ENCODE measurements at places on chromosomes 11 and 22. TPM values are rescaled to one million over a fixed set of nuclear protein-coding genes. Genes with fewer than 3 reads are reported as not detected.
A peak's percentile ranks its signal among the peaks of the same experiment; 100 is the strongest.

UBQLN3 gene
- 0.13 TPM for total RNA-seq

- peaks cover 2% of the 10 kb centered on the region for H3K27me3 ChIP-seq
- H3K27ac ChIP-seq: peak overlapping the region; percentile 97
- peaks cover 7% of the 10 kb centered on the region for H3K4me1 ChIP-seq
Observed at GRCh38 chr11:120337355-120338106, 1.3 kb downstream of the ARHGEF12 start.

GRCh38 chr11:130323452-130324450 is 9.0 kb upstream of the ZBTB44 start:
- H3K4me3 ChIP-seq: no peak overlapping the region
- H3K27me3 ChIP-seq: no peaks in the 10 kb centered on the region
- no peaks in the 10 kb centered on the region for H3K4me1 ChIP-seq
- no peaks in the 10 kb centered on the region for H3K36me3 ChIP-seq
- no peak overlapping the region for H3K27ac ChIP-seq
- no peak for DNase-seq

DNA sequence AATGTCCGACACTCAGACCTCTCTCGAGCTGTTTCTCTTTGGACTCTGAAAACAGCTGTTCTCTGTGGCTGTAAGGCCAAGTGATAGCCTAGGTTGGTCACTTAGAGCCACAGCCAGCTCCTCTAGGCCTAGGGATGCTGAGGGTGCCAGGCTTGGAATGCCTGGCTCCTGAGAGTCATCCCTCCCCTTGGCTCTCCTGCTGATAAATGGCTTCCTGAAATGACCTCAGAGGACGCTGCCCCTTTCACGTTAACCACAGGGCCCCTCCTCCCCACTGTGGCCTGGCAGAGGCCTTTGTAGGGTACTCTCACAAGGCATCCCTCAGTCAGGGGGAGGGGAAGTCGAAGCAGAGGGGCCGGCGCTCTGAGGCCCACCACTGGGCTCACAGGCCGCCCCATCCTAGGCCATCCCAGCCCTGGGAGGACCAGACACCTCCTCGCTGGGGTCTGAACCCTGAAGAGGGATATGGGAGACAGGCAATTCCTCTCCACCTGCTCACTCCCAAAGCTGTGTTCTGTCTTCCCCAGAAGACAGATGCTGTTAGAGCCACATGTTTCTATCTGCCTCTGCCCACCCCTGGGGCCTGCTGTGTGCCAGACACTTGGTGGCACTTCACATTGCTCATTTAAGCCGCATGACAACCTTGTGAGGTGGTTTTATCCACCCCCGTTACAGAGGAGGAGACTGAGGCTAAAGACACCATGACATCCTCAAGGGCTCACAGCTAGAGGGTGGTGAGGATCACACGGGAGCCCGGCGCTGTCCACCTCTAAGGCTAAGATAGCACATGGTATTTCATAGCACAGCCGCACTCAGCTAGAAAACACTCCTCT is 50.9 kb downstream of the ARFGAP3 start:
- H3K27me3 ChIP-seq: no peaks in the 10 kb centered on the region
- DNase-seq: no peak
- peak overlapping the region; percentile 29 for H3K27ac ChIP-seq
- no peak overlapping the region for H3K4me3 ChIP-seq

DNA sequence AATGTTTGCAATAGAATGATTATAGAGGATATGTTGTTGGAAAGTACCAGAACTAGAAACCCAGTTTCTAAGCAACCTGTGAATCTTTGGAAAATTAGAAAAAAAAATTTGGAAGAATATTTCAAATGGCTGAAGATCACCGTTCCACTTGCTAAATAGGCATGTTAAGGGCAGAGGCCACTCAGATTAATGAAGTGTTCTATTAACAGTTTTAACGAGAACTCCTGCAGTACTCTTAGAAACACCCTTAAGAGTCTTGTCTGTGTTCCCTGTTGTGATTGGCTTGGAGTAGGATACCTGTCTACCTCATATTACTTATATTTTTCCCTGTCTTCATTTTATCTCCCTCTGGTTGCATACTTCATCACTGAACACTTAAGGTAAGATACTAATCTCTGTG is 4.6 kb downstream of the C11orf54 start:
- no peak overlapping the region for H3K4me3 ChIP-seq
- no peak for DNase-seq
- peaks cover 6% of the 10 kb centered on the region for H3K4me1 ChIP-seq
- peaks cover 10% of the 10 kb centered on the region for H3K36me3 ChIP-seq
- no peaks in the 10 kb centered on the region for H3K27me3 ChIP-seq

CSNK2A3 gene
- 2.6 TPM for total RNA-seq

GRCh38 chr11:125079151-125079877 is 16.2 kb downstream of the SLC37A2 start:
- H3K4me3 ChIP-seq: no peak overlapping the region
- no peaks in the 10 kb centered on the region for H3K36me3 ChIP-seq
- DNase-seq: no peak
- H3K27ac ChIP-seq: no peak overlapping the region
- no peaks in the 10 kb centered on the region for H3K27me3 ChIP-seq

ALKBH3 gene
- total RNA-seq: 31.5 TPM

CRYBB3 gene
- 0.13 TPM for total RNA-seq

DNA sequence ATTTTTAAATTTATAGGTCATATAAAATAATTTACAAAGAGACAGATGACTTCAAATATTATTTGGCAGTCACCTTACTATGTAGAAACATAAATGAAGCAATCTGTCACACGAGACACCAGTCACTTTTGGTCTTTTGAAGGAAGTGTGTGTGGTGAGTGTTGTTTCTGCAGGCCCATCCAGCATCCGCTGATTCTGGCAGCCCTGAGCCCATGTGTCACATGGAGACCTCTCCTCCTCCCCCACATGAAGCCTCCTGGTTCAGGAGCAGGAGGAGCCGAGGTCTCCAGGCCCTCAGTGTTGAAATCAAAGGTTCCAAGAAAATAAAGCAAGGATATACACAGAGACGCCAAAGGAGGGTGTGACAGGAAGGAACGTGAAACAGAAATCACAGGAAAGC is 60.1 kb downstream of the ARFGAP3 start:
- H3K27me3 ChIP-seq: no peaks in the 10 kb centered on the region
- peaks cover 57% of the 10 kb centered on the region for H3K36me3 ChIP-seq
- H3K4me1 ChIP-seq: peaks cover 17% of the 10 kb centered on the region

Data from muscle of leg (tissue), 16 donors.